Mammary epithelial cell (primary cell): ENCODE measurements at places on chromosomes 4 and X. TPM values are rescaled to one million over a fixed set of nuclear protein-coding genes. Genes with fewer than 3 reads are reported as not detected.

Gene FAM114A1
- 42.9 and 69.0 TPM in 2 replicates for total RNA-seq

Gene GRIA3
- total RNA-seq: 0.83 TPM

Gene RHOH
- not detected for total RNA-seq

Gene PPP1R3F
- total RNA-seq: 2.1 and 2.4 TPM in 2 replicates

Gene MAGEB17
- total RNA-seq: not detected

Gene DGAT2L6
- not detected for total RNA-seq
